Suprapubic skin (tissue), 4 donors: ENCODE measurements at places on chromosomes 16 and 17. TPM values are rescaled to one million over a fixed set of nuclear protein-coding genes. Genes with fewer than 3 reads are reported as not detected.
A peak's percentile ranks its signal among the peaks of the same experiment; 100 is the strongest.

The TEKT5 gene
- total RNA-seq = not detected

The GNAO1 gene
- 6.2 TPM for total RNA-seq

The HAS3 gene
- 4.4 TPM for total RNA-seq

The OTOA gene
- not detected for total RNA-seq

The KRT33A gene
- 12.5 TPM for total RNA-seq

DNA sequence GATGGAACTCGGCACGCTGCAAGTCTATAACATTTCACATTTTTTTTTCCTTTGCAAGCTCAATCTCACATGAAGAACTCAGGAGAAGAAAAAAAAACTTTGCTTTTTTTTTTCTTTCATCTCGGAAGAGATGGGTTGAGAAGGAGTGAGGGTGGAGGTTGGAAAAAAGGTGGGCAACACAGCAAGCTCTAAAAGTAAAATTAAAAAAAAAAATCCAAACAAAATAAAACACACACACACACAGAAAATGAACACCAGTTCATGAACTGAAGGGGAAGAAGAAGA lies 2.5 kb downstream of the MAF start:
- H3K27me3 ChIP-seq = no peaks in the 10 kb centered on the region
- no peak for DNase-seq
- peak overlapping the region; percentile 94 for H3K27ac ChIP-seq
- H3K4me3 ChIP-seq = peak overlapping the region; percentile 74

DNA sequence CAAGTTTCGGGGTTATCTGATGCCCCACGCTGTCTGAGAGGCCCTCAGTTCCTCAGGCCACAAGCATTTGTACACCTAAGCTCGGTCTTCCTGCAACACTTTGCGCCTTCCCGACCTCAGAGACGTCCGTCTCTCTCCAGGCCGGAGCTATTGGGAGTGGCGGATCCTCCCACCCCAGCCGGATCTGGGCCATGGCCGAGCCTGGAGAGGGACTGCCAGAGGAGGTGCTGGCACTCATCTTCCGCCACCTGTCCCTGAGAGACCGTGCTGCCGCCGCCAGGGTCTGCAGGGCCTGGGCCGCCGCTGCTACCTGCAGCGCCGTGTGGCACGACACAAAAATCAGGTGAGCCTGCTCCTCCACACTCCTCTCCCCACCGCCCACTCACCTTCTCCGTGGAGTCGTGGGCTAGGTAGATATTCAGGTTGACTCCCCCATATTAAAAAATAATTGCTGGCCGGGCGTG lies 1.9 kb downstream of the FBXL8 start:
- peaks cover 75% of the 10 kb centered on the region for H3K4me1 ChIP-seq
- peaks cover 5% of the 10 kb centered on the region for H3K36me3 ChIP-seq
- DNase-seq = no peak
- no peak overlapping the region for H3K27ac ChIP-seq
- H3K4me3 ChIP-seq = peak overlapping the region; percentile 91

- no peak overlapping the region for H3K27ac ChIP-seq
- peaks cover 27% of the 10 kb centered on the region for H3K4me1 ChIP-seq
- no peak for DNase-seq
- H3K36me3 ChIP-seq = no peaks in the 10 kb centered on the region
- H3K4me3 ChIP-seq = peak overlapping the region; percentile 43
- H3K27me3 ChIP-seq = peaks cover 92% of the 10 kb centered on the region
Observed at GRCh38 chr16:89052890-89053724, 40.5 kb upstream of the ACSF3 start.

GRCh38 chr16:57585051-57585687 lies 42.7 kb downstream of the ADGRG5 start:
- no peaks in the 10 kb centered on the region for H3K36me3 ChIP-seq
- peak; percentile 3 for DNase-seq
- no peaks in the 10 kb centered on the region for H3K4me1 ChIP-seq
- no peak overlapping the region for H3K27ac ChIP-seq
- H3K27me3 ChIP-seq = no peaks in the 10 kb centered on the region

- H3K4me1 ChIP-seq = no peaks in the 10 kb centered on the region
- H3K27ac ChIP-seq = no peak overlapping the region
- H3K4me3 ChIP-seq = no peak overlapping the region
- no peaks in the 10 kb centered on the region for H3K27me3 ChIP-seq
- no peaks in the 10 kb centered on the region for H3K36me3 ChIP-seq
Observed at GRCh38 chr17:61205401-61205800, 194.2 kb upstream of the TBX2 start.

- H3K36me3 ChIP-seq = no peaks in the 10 kb centered on the region
- peak; percentile 80 for DNase-seq
- peaks cover 5% of the 10 kb centered on the region for H3K4me1 ChIP-seq
- no peak overlapping the region for H3K4me3 ChIP-seq
- peaks cover 45% of the 10 kb centered on the region for H3K27me3 ChIP-seq
Observed at GRCh38 chr16:87062569-87063442, 254.4 kb downstream of the C16orf95 start.

- H3K27me3 ChIP-seq = no peaks in the 10 kb centered on the region
- DNase-seq = no peak
- no peak overlapping the region for H3K4me3 ChIP-seq
- H3K4me1 ChIP-seq = peaks cover 8% of the 10 kb centered on the region
- H3K36me3 ChIP-seq = no peaks in the 10 kb centered on the region
- H3K27ac ChIP-seq = no peak overlapping the region
Observed at GRCh38 chr16:10663146-10663545, 31.6 kb downstream of the TEKT5 start.

DNA sequence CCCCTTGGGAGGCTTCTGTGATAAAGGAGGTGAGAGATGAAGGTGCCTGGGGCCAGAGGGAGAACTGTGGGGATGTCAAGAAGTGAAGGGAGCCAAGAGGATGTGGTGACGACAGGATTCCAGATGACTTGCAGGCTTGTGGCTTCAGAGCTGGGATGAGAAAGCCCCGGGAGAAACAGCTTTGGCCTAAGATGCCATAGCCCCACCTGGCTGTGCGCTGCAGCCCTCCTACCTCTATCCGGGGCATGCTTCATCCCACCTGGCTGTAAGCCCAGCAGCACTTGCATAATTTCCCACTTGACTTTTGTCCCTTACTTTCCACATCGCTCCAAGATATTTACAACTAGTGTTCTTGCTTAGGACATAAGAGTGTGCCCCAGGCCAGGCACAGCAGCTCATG lies 29.3 kb downstream of the GINS3 start:
- no peak for DNase-seq
- H3K27me3 ChIP-seq = no peaks in the 10 kb centered on the region
- H3K27ac ChIP-seq = peak overlapping the region; percentile 38
- no peak overlapping the region for H3K4me3 ChIP-seq
- H3K36me3 ChIP-seq = no peaks in the 10 kb centered on the region
